Naive B cell (primary cell): ENCODE measurements at places on chromosomes 6 and 20. TPM values are rescaled to one million over a fixed set of nuclear protein-coding genes. Genes with fewer than 3 reads are reported as not detected.

GRCh38 chr20:36967636-36968035 lies 16.1 kb upstream of the SAMHD1 start:
- no peaks in the 10 kb centered on the region for H3K27me3 ChIP-seq
- no peak overlapping the region for H3K4me3 ChIP-seq
- no peak for DNase-seq
- H3K27ac ChIP-seq: no peak overlapping the region
- H3K4me1 ChIP-seq: peaks cover 20% of the 10 kb centered on the region

- H3K4me3 ChIP-seq: no peak overlapping the region
- H3K36me3 ChIP-seq: no peaks in the 10 kb centered on the region
- DNase-seq: no peak
- H3K4me1 ChIP-seq: no peaks in the 10 kb centered on the region
- H3K27ac ChIP-seq: no peak overlapping the region
Observed at GRCh38 chr6:48113130-48113529, 2.1 kb upstream of the PTCHD4 start.

GRCh38 chr6:140609956-140610355 lies 1235.5 kb upstream of the CITED2 start:
- no peaks in the 10 kb centered on the region for H3K36me3 ChIP-seq
- H3K4me1 ChIP-seq: no peaks in the 10 kb centered on the region
- H3K4me3 ChIP-seq: no peak overlapping the region

DNA sequence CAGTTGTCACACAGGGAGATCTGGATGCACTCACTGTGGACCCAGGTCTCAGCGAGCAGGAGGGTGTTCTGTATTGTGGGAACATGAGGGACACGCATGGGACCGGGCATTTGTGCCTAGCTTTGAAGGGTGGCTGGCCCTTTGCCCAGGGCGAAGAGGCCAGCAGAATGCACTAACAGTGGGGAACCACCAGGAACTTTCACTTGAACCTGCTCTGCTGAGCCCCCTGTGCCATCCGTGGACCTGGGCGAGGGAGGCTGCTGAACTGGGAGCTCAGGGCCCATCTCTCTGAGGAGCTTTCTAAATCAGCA lies 1.2 kb upstream of the ULBP2 start:
- H3K27me3 ChIP-seq: peaks cover 91% of the 10 kb centered on the region
- H3K27ac ChIP-seq: no peak overlapping the region

DNA sequence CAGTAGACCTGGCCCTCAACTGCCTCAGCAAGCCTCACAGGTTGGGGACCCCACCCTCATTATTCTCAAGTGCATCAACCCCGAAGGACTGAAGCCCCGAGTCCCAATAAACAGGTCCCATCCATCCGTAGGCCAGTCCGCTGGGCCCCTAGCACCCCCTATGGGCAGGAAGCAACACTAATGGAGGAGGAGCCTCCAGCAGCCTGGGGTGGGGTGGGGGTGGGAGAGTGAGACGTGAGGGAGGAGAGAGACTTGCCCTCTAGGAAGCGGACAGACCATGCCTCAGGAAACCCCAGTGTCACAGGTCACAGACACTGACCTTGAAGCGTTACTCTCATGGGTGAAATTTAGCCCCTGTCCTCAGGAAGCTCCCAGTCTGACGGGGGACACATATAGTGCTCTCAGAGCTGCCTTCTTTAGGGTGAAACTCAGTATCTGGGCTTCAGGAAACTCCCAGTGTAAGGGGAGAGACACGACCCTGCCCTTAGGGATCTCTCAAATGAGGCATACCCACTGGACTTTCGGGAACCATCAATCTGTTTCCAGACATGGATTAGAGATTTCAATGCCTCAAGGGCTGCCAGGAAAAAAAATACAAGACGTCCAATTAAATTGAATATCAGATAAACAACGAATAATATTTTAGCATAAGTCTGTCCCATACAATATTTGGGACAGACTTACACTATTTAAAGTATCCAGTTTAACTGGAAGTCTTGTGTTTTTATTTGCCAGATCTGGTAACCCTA lies 125.8 kb downstream of the MRPL14 start:
- H3K27ac ChIP-seq: no peak overlapping the region
- no peaks in the 10 kb centered on the region for H3K36me3 ChIP-seq
- peaks cover 9% of the 10 kb centered on the region for H3K4me1 ChIP-seq
- peaks cover 44% of the 10 kb centered on the region for H3K27me3 ChIP-seq

DNA sequence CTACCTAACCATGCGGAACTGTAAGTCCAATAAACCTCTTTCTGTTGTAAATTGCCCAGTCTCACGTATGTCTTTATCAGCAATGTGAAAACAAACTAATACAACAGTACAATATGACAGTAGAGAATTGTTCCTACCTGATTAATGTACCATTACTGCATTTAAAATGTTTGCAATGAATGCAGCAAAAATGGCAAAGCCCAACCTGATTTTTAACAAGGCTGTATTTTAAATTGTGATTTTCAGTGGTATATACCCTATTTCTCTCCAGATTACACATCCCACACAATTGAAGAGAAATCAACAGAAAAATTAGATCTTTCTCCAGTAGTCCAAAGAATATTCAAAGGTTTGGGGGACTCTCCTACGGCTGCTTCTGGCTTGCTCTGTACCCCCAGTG lies 3.3 kb upstream of the PCSK2 start:
- H3K36me3 ChIP-seq: peaks cover 23% of the 10 kb centered on the region
- H3K27ac ChIP-seq: no peak overlapping the region
- no peak for DNase-seq
- H3K4me1 ChIP-seq: peaks cover 15% of the 10 kb centered on the region
- H3K4me3 ChIP-seq: no peak overlapping the region
- H3K27me3 ChIP-seq: peaks cover 57% of the 10 kb centered on the region

GRCh38 chr6:127824061-127824460 lies 76.8 kb downstream of the THEMIS start:
- H3K27me3 ChIP-seq: no peaks in the 10 kb centered on the region
- no peak overlapping the region for H3K4me3 ChIP-seq
- H3K27ac ChIP-seq: no peak overlapping the region
- H3K4me1 ChIP-seq: no peaks in the 10 kb centered on the region
- no peak for DNase-seq

- H3K27me3 ChIP-seq: no peaks in the 10 kb centered on the region
Observed at GRCh38 chr6:136506124-136506799, 44.0 kb downstream of the MAP7 start.

- no peak overlapping the region for H3K4me3 ChIP-seq
- no peaks in the 10 kb centered on the region for H3K36me3 ChIP-seq
- no peak for DNase-seq
- H3K4me1 ChIP-seq: peaks cover 3% of the 10 kb centered on the region
- H3K27ac ChIP-seq: no peak overlapping the region
Observed at GRCh38 chr6:3449750-3450305, 7.0 kb downstream of the SLC22A23 start.

Gene SDHAF4
- 7.3 TPM for polyA plus RNA-seq

Gene MUCL3
- not detected for polyA plus RNA-seq

Gene BAG2
- 2.5 TPM for polyA plus RNA-seq
